Inflammatory macrophage treated with lipopolysaccharide for 4 hours (primary cell): ENCODE measurements at places on chromosomes 4 and X.

DNA sequence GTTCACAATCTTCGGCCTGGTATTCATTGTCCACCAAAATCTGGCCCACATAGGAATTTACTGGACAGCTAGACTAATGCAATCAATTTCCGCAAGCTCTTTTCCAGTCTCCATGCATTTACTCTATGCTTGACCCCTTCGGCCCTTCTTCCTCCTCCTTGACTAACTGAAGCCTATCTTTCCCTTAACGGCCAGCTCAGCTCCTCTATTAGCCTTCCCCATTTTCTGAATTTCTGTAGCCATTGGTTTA, 1.2 kb upstream of the PHKA2 start:
- DNase-seq: peak; percentile 5

- no peak for DNase-seq
Observed at GRCh38 chr4:53141308-53141707, 224.6 kb downstream of the SCFD2 start.

GRCh38 chr4:90979556-90979955, 852.4 kb downstream of the CCSER1 start:
- no peak for DNase-seq

DNA sequence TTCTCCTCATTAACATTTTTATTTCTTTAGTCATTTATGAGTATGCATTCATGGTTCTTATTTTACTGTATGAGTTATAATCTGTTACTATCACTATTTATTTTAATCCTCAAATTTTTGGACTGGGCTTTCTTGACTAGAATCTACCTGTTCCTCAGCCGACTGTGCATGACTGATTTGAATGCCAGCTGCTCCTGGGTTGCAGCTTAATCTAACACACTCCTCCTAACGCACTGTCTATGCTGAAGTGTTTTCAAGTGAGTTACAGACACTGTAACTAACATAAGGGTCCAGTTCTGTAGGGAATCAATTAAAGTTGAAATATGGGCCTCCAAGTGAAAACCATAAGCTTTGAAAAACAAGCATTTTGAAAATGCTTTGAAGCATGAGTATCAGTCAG, 137.4 kb upstream of the ARSJ start:
- no peak for DNase-seq

- DNase-seq: no peak
Observed at GRCh38 chr4:41420541-41420940, 117.4 kb upstream of the LIMCH1 start.
